ENCODE measurements at places on chromosomes 16 and 17. TPM values are rescaled to one million over a fixed set of nuclear protein-coding genes. Genes with fewer than 3 reads are reported as not detected.

GRCh38 chr17:63931981-63932561 lies at the start of gene CD79B:
CD79B (minus strand) TSS chr17:63932331; CDS start chr17:63932261, 70 bp downstream.
- DNase-seq, result no peak

DNA sequence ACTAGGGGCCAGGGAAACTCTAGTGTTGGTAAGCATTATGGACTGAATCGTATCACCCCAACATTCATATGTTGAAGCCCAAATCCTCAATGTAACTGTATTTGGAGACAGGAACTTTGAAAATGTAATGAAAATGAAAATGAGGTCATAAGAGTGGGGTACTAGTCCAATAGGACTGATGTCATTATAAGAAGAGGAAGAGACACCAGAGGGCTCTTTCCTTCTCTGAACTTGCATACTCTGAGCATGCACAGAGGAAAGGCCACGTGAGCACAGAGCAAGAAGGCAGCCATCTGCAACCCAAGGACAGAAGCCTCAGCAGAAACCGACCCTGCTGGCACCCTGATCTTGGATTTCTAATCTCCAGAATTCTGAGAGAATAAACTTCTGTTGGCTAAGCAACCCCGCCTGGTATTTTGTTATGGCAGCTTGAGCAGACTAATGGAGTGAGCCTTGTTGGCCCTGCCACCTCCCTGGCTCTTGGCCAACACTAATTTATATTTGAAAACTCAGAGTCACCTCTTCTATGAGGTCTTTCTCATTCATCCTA lies 273.4 kb downstream of the NTN1 start:
- no peak for DNase-seq

GRCh38 chr16:55735120-55735781 lies 79.5 kb downstream of the SLC6A2 start:
- DNase-seq, result no peak

Gene ORC6
- polyA plus RNA-seq, result 0.31 TPM

Gene PSMD7
- polyA plus RNA-seq, result 96.7 TPM
